ENCODE measurements at places on chromosomes 5 and 9.

GRCh38 chr5:131139321-131139720 is 25.7 kb downstream of the HINT1 start:
- no peak for DNase-seq

DNA sequence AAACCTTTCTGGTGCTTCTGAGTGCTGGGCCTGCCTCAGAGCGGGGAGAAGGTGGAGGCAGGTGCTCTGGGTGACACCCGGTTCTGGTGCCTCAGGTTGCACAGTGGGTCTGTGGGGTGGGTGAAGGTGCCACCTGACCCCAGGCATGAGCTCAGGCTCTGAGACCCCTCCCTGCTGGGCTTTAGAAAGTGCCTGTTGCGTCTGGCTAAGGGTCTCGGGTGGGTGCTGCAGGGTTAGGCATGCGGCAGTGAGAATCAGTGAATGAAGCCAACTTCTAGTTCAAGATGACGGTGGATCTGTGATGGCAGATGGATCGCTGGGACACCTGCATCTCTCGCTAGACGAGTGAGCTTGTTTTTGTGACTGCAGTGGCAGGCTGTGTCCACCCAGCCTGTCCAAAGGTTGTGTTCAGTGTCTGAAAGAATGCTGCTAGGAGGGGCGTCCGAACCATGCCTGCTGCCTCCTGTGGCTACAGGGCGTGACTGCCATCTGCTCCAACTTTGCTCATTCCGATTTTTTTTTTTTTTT is 5.0 kb downstream of the SQSTM1 start:
- no peak for DNase-seq

DNA sequence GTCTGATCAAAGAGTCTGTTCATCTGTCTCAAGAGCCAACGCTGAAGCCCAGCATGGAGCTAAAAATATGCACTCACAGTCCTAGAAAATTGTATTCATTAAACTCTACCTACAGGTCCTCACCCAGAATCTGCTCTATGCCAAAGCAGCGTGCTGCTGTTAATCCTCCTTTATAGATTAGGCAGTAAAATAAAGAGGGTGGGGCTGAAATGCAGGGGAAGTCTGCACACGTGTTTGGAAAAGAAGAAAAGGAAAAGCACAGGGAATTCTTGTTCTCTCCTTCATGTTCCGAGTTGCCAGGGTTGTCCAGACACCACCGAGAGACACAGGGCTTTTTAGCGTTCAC is 121.4 kb upstream of the TMEM161B start:
- no peak for DNase-seq

GRCh38 chr5:149961957-149962409 is 1.4 kb downstream of the SLC26A2 start:
- DNase-seq, result peak; percentile 23

Measured in CD4-positive, alpha-beta T cell treated with Interleukin-10 for 1 hour (primary cell).